Dermis blood vessel endothelial cell (primary cell): ENCODE measurements at places on chromosomes 16 and 17. TPM values are rescaled to one million over a fixed set of nuclear protein-coding genes. Genes with fewer than 3 reads are reported as not detected.
A peak's percentile ranks its signal among the peaks of the same experiment; 100 is the strongest.

GRCh38 chr16:61934601-61935000, 101.6 kb downstream of the CDH8 start:
- no peak for DNase-seq

Gene DCXR
- total RNA-seq = 56.8 and 63.8 TPM in 2 replicates

DNA sequence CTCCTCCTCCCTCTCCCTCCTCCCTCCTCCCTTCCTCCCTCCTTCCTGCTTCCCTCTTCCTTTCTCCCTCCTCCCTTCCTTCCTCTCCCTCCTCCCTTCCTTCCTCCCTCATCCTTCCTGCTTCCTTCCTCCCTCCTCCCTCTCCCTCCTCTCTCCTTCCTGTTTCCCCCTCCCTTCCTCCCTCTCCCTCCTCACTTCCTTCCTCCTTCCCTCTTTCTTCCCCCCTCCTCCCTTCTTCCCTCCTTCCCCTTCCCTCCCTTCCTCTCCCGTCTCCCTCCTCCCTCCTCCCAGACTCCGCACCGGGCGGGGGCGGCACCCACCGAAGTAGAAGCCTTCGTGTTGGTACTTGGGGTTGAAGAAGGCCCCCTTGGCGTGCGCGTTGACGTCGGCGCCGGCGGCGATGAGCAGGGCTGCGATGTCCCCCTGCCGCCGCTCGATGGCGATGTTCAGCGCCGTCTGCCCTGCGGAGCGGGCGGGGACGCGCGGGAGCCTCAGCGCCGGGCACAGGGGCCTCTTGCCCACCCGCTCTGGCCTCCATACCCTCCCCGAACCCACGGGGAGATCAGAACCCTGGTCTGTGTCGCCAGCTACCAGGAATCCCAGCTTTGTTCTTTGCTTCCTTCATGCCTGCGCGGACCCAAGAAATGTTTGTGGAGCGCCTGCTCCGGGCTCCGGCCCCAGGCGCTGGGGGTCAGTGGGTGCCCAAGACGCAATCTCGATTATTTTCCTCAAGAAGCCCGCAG, 22.2 kb downstream of the TRPV3 start:
- DNase-seq = peak; percentile 66

Gene PIK3R5
- total RNA-seq = 0.05 TPM in 1 of 2 replicates, not detected in the other

DNA sequence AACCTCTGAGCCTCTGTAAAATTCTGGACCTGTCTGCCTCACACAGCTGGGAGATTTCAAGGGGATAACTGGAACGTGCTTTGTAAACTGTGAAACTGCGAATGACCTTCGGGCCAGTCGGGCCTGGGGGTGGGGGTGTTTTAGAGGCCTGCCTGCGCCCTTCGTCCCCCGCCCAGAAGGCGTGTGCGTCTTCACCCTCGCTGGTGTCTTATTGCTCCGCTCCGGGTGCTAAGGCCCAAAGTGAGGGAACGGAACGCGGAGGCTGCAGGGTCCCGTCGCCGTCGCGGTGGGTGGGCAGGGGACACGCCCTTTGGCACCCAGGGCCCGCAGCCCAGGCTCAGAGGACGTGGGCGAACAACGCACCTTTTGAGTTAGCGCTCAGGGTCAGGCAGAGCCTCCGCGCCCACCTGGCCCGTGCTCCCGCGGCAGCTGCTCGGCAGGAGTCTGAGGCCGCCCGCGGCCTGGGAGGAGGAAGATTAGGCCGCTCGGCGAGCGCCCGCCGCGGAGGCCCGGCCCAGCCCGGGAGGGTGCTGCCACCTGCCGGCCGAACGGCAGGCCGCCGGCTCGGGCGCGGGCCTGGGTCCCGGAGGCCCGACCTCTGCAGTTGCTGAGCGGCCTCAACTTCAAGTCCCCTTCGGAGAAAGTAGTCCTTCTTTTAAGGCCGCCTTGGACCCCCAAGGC, 29.7 kb downstream of the DCAKD start:
- peak; percentile 73 for DNase-seq

GRCh38 chr17:56142325-56142724, 10.9 kb upstream of the ANKFN1 start:
- DNase-seq = no peak

DNA sequence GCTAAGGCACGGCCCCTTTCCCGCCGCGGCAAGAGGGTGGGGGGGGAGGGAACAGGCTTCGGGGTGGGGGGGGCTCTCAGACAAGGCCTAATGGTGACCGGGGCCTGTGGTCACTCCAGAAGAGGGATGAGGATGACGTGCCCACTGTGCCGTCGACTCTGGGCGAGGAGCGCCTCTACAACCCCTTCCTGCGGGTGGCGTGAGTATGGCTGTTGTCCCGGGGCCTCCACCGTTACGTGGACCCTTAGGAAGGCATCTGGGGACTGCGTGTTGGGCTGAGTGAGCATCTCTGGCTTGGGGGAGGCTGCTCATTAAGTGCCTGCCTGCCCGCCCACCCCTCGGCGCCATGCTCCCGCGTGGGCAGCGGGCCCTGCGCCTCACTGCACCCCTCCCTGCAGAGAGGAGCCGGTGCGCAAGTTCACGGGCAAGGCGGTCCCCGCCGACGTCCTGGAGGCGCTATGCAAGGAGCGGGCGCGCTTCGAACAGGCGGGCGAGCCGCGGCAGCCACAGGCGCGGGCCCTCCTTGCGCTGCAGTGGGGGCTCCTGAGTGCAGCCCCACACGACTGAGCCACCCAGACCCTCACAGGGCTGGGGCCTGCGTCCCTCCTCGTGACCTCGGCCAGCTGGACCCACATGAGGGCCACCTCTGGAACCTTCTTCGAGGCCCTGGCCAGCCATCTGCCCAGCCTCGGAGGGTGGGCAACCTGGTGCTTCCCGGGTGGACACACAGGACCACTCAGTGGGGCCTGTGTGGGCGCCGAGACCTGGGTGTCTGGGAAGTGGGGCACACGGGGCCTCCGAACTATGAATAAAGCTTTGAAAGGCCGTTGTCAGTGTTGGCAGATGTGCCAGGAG, 2.2 kb downstream of the HAGHL start:
- DNase-seq = no peak

GRCh38 chr17:73317513-73318426, 6.0 kb upstream of the CDC42EP4 start:
- no peak for DNase-seq

Gene RPH3AL
- 22.0 and 37.2 TPM in 2 replicates for total RNA-seq

DNA sequence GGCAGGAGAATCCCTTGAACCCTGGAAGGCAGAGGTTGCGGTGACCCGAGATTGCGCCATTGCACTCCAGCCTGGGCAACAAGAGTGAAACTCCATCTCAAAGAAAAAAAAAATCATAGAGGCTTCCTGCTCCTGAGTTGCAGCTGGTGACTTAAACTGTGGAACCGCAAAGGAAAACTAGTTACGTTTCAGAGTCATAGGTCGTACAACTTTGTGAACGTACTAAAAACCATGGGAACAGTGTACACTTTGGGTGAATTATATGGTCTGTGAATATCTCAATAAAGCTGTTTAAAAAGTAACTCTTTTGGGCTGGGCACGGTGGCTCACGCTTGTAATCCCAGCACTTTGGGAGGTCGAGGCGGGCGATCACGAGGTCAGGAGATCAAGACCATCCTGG, 23.6 kb downstream of the SLC5A10 start:
- no peak for DNase-seq

- DNase-seq = no peak
Measured at GRCh38 chr17:55062921-55063320, 94.4 kb downstream of the STXBP4 start.

- peak; percentile 27 for DNase-seq
Measured at GRCh38 chr16:3578610-3579551, 1.7 kb upstream of the NLRC3 start.

DNA sequence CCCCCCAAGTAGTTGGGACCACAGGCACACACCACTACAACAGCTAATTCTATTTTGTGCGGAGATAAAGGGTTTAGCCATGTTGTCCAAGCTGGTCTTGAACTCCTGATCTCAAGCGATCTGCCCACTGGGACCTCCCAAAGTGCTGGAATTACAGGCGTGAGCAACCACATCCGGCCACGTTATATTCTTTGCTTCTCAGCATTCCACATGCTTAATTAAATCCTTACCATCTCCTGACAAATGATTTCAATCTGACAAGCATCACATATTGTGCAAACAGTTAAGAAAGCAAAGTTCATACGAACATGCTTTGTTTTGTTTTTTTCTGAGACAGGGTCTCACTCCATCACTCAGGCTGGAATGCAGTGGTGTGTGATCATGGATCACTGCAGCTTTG, 18.2 kb downstream of the HIGD1B start:
- DNase-seq = no peak

DNA sequence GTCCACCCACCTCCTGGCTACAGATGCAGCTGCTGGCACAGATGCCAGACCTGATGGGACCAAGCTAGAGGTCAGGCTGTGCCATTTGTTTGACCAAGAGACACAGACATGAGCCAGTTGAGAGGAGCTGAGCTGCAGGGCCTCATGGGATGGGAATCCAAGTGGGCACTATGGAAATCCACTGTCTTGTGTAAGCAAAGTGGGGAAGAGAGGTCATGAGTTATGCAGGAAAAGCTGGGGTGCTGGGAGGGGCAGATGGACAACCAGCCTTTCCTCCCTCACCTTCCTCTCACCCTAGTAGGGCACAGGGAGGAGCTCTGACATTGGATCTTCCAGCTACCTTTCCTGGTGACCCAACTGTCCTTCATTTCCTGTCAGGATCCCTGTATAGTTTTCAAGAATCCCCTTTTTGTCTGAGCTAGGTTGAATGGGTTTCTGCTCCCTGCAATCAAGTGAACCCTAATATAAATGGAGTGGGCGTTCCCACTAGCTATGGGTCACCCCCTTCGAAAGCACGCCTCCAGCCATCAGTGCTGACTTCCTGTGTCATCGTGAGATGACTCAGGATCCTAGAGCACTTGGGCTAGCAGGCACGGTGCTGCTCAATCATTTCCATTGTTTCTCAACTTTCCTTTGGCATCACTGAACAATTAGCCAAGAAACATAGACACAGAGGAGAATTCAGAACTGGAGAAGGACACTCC, 13.6 kb downstream of the ATPAF2 start:
- DNase-seq = peak; percentile 63

- DNase-seq = no peak
Measured at GRCh38 chr16:12590409-12590808, 213.3 kb downstream of the CPPED1 start.

DNA sequence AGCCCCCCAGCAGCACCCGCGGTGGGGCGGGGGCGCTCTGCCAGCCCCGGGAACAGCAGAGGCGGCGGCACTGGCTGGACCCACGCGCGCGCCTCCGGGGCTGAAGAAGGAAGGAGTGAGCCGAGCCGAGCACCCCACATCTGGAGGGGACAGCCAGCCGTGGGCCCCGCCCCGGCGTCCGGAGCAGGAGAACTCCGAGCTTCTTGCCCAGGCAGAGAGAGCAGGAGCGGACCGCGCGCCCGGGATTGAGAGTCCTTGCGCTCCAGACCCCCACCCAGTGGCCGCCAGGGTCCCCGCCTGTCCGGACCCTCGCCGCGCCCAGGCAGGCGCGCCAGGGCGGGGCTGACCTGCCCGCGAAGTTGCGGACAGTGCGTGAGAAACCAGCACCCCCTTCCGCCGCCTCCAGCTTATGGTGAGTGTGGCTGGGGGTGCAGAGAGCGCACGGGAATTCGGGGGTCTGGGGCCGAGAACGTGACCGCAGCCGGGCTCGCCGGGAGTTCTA, 921.9 kb upstream of the EEF2KMT start:
- no peak for DNase-seq

GRCh38 chr17:16814439-16814838, 124.4 kb downstream of the CCDC144A start:
- no peak for DNase-seq

GRCh38 chr16:53518550-53519416, 15.8 kb upstream of the AKTIP start:
- DNase-seq = peak; percentile 99

DNA sequence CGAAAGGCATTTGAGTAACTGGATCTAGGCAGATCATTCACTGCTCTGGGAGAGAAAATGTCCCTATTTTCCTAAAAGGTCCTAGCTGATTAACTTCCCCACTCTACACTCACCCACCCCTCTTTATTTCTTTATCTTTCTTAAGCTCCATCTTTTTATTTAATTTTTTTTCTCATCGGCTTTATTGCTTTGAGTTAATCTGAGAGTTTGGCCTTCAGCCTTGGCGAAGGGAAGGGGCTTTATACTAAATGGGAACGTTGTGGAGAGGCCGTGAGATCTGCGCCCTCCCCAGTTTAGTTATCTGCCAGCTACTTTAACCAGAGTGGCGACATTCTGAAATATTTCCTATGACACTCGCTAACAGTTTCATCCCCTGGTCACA, 882 bp upstream of the TOX3 start:
- no peak for DNase-seq

Gene MT1M
- 0.34 and 0.98 TPM in 2 replicates for total RNA-seq

- no peak for DNase-seq
Measured at GRCh38 chr16:4913774-4914525, 23.0 kb downstream of the PPL start.

GRCh38 chr16:49462989-49463371, 89.4 kb downstream of the C16orf78 start:
- DNase-seq = no peak

DNA sequence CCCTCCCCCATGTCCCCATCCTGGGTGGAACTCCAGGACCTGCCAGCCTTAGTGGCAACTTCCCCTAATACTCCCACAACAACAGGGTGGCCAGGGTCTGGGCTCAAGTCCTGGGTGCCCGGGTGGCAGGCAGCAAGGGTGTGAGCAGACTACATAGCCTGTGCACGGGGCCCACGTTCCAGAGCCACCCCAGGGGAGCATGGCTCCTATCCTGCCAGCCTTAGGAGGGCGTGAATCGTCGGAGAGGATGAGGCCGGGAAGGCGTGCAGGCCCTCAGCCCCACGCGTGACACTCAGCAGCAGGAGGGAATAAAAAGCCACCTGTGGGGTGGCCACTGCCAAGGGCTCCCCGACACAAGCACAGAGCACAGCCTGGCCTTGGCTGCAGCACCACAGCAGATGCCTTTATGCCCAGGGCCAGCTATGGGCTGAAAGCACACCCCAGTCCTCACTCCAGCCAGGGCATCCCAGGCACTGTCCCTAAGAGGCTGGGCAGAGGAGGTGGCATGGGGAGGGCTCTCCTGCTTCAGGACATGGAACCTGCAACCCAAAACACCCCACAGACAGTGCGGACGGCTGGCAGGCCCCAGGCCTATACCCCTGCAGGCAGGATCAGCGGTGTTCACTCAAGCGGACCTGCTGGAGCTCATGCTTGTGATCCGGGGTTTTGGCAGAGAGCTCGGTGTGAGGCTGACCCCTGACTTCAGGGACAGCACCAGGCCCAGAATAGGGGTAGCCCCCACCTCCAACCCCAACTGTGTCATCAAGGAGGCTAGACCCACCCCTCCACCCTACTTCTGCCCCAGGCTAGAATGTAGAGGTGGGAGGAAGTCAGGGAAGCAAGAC, 2.7 kb downstream of the BCAR1 start:
- DNase-seq = no peak

DNA sequence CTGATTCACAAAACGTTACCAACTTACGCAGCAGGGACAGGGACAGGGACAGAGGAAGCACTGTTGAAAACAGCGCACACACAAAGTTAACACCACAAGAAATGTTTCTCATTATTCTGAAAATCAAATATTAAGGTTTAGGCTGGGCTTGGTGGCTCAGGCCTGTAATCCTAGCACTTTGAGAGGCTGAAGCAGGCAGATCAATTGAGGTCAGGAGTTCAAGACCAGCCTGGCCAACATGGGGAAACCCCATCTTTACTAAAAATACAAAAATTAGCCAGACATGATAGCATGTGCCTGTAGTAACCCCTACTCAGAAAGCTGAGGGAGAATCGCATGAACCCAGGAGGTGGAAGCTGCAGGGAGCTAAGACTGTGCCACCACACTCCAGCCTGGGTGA, 4.2 kb downstream of the CYTH1 start:
- DNase-seq = no peak
